ENCODE measurements at places on chromosomes 4 and X.

DNA sequence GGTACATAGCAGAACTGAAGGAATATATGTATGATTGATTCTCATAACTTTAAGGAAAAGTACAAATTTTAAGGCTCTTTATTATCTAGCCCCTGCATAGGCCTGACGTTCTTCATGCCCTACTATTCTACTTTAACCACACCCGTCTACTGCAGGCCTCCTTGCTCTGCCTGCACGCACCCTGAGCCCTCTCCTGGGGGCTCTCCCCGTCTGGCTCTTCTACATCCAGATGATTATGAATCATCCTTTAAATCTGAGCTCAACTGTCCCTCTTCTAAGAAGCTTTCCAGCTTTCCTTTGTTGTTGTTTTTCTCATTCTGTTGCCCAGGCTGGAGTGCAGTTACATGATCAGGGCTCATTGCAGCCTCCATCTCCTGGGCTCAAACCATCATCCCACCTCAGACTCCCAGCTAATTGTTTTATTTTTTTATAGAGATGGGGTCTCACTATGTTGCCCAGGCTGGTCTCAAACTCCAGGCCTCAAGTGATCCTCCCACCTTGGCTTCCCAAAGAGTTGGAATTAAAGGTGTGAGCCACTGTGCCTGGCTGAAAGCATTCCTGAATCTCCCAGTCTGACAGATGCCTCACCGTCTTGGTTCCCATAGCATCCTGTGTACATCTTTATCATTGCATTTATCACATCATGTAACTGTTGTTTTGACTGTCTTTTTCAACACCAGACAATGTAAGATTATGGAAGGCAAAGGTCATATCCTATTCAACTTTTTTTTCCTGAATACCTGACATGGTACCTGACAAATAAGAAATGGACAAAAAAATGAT, 89.2 kb downstream of the WDFY3 start:
- no peak for DNase-seq

DNA sequence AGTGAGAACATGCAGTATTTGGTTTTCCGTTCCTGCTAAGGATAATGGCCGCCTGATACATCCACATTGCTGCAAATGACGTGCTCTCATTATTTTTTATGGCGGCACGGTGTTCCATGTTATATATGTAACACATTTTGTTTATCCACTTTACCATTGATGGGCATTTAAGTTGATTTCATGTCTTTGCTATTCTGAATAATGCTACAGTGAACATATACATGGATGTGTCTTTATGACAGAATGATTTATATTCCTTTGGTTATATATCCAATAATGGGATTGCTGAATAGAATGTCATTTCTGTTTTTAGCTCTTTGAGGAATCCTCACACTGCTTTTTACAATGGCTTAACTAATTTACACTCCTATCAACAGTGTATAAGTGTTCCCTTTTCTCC, 1223.2 kb downstream of the RAPGEF2 start:
- DNase-seq = no peak

DNA sequence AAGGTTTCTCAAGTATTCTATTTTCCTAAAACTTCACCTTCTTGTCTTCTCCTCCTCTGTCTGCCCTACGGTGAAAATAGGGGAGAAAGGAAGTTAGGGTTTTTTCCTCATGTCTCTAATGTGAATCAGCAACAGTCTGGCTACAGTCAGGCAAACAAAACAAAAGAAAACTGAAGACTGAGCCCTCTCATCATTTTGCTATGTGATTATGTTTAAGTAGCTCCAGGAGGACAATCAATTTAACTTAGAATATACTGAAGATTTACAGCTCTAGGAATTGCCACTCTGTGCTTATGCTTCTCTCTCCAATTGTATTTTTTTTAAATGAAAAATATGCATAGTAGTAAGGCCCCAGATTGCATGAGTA, 316.2 kb downstream of the GPAT3 start:
- no peak for DNase-seq

GRCh38 chrX:38868941-38869401, 67.7 kb downstream of the MID1IP1 start:
- DNase-seq = no peak

- no peak for DNase-seq
These were observed 99.0 kb downstream of the WFS1 start for GRCh38 chr4:6368601-6369000.

- no peak for DNase-seq
These were observed 173.1 kb upstream of the VCX3A start for GRCh38 chrX:6708041-6708440.

DNA sequence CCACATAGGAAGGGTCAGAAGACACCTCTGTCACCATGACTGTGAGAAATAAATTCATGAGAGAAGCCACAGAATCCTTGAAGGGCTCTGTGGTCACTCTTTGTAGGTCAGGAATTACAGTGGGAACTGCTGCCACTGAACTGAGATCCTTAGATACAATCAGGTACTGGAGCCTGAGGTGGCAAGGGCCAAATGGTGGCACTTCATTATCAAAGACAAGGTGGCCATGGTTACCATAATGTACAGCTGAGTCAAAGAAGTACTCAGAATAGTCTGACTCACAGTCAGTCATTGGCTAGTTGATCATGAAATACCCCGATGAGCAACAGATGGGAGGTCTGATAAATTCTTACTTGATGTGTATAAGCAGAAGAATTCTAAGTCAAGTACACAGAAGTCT, 131.9 kb downstream of the RTL3 start:
- no peak for DNase-seq

DNA sequence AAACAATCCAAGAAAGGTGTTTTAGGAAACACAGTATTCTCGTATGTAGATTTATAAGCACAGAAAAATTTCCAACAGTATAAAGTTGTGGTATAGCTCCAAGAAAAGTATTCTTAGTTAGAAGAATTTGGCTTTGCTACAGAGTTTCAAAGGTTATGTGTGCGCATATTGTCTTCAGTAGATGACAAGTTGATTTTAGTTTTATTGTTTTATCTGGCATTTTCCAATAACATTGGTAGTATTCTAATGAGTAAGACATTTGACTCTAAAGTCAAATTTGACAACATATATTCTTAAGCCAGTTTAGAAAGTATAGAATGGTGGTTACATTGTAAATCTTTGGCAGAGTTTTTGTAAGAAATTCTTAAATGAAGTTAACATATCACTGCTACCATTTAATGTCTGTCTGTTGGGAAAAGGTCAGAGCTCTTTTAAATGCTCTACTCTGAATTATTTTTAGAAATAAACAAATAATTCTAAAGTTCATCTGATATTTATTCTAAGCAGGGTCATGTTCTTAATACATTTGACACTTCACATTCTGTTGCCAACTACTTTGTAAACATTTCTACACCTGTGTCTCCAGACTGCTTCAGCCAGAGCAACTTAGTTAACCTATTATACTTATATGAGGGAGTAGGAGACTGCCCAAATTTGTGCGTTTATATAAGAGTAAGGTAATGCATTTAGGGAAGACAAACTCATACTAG, 30.0 kb downstream of the CLCN3 start:
- no peak for DNase-seq

DNA sequence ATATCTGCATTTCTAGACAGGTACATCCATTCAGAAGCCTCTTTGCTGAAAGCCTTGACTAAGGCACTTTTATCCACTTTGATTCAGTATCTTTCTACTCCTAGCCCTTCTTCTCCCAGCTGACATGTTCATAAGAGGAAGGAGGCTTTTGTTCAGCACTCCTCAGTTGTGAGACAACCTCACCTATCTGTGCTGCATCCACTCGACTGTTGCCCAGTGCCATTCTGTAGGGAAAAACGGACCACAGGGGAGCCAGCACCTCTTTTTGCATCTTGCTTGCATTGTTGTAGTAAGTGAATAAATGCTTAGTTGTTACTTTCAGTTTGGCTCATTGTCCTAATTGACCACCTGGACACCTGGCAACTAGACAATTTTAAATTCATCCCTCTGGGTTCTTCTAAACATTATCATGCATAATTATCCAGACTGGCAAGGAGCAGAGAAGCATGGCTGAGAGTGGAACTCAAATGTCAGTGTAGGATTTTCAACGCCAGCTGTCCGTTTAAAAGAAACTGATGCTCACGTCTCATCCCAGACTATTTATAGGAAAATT, 83.8 kb upstream of the BOD1L1 start:
- no peak for DNase-seq

DNA sequence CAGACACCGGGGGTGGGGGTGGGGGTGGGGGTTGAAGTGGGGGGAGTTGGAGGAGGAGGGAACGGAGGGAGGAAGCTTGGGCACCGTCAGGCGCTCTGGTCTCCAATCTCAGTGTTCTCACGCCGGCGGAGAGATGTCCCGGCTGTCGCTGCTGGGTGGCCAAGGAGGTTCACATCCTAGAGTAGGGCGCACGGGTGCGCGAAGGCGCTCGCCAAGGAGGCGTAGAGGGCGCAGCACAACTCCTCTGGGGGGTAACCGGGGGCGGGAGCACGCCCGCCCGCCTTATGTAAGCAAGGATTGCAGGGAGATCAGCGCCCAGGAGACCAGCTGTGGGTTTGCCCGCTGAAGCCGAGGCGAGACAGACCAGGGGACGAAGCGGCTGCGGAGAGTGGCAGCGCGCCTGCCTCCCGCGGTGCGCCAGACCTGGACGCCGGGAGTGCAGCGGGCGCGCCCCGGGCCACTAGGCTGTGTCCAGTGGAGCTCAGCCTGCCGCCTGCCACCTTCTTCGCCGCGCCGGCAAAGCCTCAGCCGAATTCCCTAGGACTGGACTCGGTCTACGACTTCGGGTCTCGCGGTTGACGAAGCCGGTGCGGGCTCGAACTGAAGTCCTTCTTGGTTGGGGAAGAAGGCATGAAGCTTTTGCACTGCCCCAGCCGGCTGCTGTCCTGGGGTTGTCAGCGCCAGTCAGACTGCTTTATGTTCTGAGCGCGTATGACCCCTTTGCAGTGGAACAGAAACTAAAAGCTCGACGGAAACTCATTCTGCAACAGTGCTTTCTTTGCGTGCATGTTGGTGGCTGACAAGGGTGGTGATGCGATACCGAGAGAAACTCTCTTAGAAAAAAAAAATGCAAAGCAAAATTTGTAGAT, 707 bp upstream of the UNC5C start:
- no peak for DNase-seq

DNA sequence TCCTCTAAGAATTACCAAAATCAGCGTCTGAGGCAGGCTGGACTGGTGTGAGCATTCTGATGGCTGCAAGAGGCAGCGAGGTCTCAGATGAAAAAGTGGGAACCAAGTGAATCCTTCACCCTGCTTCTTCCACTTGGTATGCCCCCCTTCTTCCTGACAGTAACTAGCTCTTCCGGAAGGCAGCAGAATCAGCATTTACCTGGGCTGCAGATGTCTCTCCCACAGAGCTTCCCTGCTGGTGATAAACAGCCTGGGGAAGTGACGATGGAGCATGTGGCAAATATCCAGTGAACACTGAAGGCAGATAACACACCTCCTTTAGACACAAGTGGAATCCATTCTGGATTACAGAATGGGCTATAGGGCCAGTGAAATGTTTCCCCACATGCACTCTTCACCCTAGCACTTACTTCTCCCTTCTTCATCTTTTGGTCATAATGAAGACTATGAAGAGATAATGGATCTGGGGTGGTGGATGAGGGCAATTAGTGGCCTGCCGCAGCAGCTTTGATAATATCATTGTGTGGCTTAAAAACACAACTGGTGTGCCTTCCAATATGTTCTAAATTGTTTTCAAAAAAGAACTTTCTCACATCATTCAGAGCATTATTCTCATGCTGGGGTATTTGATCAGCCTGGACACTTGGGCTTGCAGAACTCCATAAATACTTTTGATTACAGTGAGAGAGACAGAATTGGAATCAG, 60.8 kb upstream of the TBC1D9 start:
- no peak for DNase-seq

DNA sequence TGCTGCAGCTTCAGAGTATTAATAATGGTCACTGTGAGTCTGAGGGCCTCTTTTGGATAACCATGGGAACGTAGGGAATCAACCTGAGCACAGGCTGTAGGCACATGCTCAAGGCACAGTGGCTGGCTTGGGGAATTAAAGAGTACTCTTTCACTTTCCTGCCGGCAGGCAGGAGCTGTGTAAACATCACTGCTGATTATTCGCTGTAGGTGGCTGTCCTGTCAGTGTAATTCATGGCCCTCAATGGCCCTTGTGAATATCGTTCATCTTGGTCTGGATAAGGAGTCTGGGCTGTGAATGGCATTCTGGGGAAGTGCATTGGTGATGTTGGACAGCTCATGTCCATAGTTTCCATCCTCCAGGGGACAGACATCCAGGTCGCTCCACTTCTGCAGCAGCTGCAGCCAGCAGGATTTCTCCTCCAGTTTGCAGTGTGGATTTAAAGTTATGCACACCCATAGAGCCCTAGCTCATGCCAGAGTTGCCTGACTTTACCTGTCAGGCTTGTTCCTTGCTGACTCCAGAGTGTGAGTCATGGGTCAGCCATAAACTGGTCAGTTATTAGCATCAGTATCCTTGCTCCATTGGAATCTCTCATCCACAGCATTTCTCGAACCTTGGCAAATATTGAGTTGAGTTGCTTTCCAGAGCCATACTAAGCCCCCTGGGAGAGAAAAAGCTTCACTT, 43.0 kb downstream of the C4orf33 start:
- DNase-seq = no peak

DNA sequence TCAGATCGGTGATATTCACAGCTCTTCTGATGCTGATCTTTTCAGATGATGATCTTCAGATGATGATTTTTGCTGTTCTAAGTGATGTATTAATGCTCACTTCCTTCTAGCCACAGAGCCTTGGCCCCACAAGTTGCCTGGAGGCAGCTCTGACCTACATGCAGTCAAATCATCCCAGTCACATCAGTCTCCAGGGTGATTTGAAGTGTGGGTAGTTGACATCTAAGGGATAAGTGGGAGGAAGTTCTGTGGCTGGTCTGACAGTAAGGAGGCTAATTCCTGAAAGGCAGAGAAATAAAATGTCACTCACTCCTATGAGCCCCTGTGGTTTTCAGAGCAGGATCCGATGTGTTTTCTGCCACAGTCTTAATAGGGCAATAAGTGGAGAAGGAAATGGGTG, 79.8 kb upstream of the RPL34 start:
- DNase-seq = no peak

DNA sequence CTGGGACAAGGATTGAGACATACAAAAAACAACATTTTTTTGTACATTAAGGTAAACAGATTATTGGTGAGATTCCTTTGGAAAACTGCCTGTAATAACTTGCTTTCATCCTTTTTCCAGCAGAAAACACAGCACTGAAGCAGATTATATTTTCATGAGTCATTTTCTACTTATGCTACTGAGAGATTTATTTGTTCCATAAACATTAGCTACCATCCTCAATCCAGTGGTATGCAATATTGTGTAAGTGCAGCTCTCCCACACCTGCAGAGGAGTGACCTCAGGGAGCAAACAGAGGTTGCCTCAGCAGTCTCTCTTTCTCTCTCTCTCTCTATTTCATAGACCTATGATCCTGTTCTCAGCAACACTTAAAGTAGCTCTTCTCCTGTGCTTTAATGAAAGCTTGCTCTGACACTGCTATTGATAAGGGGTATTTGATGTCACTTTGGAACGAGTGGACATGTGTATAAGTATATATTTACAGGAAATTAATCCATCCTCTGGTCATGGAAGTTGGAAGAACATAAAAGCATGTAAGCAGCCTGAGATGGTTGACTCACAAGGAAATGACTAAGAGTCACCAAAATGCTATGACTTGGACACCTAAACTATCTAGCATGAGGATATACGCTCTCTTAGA, 163.7 kb upstream of the SPANXC start:
- no peak for DNase-seq

GRCh38 chrX:10597871-10598270, 22.5 kb downstream of the MID1 start:
- no peak for DNase-seq

Measured in stimulated activated CD8-positive, alpha-beta memory T cell treated with anti-CD3 and anti-CD28 coated beads, Interleukin-2, amount 100 ng/mL, for 1 hour (primary cell).